Omental fat pad (tissue), 4 donors: ENCODE measurements at places on chromosomes 12 and 14. TPM values are rescaled to one million over a fixed set of nuclear protein-coding genes. Genes with fewer than 3 reads are reported as not detected.

Gene KLRF1
- not detected for total RNA-seq

DNA sequence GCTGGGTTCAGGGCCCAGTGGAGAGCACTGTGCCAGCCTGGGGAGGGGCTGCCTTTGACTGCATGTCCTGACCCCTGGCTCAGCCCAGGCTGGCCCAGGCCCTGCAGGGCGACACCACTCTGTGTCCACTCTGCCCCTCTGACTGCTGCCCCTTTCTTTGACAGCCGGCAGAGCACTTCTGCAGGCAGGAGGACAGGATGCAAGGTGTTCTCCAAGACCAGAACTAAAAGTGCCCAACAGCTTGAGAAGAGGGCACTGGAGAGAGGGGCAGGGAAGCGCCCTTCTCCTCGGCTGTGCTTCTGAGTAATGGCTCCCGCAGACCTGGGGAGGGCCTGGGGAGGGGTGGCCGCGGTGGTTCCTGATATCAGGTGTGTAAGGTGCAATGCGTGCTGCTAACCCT is 72.7 kb downstream of the WDR20 start:
- no peak for DNase-seq

DNA sequence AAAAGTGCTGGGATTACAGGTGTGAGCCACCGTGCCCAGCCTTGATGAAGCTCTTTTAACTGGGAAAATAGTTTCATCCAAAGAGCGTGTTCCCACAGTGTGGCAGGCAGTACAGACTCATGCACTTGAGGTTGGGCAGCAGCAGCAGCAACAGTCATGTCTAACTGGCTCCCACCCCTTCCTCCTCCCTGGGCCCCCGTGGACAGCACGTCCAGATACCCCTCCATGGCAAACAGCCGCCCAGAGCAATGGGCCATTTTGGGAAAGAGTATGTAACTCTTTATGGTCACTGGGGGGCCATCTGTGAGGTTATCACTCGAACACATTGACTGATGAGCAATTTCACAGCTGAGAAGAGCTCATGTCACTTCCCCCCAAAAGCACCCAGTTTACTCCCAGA is 279.1 kb upstream of the NOS1 start:
- no peak for DNase-seq

Gene UBC
- 1,467 TPM for total RNA-seq

GRCh38 chr12:116547955-116548501 is 11.2 kb upstream of the MAP1LC3B2 start:
- no peak for DNase-seq
